ENCODE measurements at places on chromosomes 11 and 22.

DNA sequence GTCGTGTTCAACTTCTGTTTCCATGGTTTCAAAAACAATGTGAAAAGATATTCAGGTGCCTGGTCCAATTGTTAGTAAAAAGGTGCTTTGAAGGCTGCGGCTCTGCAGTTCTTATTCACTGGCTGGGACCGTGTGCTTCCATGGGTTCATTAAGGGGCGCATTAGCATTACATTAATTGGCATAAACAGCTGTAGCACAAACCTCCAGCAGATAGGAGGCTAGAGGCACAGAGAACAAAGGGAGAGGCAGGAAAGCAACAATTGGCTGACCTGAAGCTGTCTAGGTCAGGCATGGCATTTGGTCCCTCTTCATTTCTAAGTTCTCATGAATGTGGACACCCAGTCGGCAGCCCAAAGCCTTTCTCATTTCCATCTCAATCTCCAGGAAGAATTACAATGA, 16.6 kb downstream of the PAK1 start:
- DNase-seq, result peak; percentile 10

DNA sequence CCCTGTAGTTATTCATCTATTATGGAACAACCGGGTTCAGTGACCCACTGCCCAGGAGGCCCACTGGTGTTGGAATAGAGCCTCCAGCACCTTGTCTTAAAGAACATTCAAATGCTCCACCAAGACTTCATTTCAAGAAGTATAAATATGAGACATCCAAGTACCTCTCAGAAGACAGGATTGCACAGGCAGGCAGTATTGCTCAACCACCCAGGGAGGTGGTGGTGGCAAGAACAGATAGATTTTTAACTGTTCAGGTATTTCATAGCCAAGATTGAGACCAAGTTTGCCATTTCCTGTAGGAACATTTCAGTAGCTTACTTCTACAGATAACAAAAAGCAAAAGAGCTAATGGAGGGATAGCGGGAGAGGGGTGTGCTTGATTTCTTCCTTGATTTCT, 78.7 kb downstream of the COMMD9 start:
- no peak for DNase-seq

DNA sequence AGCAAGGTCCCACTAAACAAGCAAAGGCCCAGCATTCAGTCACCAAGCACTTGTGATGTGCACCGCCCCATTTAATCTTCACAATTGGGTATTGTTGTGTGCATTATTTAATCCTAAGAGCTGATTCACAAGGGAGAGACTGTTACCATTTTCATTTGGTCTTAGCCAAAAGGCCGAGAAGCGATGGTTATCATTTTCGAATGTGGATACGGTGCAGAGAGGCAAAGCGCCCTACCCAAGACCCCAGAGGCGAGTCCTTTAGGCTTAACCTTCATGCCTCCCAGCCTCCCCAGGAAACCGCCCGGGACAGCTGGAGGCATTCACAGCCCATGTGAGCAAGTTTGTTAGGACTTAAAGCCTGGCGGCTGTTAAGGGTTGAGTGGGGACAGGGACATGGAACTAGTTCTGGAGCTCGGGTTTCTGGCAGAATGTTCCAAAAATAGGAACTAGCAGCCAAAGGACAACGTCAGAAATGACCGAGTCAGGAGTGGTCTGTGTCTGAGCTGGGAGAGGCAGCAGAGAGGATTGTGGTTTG, 13.0 kb upstream of the UPK3A start:
- peak; percentile 28 for DNase-seq

DNA sequence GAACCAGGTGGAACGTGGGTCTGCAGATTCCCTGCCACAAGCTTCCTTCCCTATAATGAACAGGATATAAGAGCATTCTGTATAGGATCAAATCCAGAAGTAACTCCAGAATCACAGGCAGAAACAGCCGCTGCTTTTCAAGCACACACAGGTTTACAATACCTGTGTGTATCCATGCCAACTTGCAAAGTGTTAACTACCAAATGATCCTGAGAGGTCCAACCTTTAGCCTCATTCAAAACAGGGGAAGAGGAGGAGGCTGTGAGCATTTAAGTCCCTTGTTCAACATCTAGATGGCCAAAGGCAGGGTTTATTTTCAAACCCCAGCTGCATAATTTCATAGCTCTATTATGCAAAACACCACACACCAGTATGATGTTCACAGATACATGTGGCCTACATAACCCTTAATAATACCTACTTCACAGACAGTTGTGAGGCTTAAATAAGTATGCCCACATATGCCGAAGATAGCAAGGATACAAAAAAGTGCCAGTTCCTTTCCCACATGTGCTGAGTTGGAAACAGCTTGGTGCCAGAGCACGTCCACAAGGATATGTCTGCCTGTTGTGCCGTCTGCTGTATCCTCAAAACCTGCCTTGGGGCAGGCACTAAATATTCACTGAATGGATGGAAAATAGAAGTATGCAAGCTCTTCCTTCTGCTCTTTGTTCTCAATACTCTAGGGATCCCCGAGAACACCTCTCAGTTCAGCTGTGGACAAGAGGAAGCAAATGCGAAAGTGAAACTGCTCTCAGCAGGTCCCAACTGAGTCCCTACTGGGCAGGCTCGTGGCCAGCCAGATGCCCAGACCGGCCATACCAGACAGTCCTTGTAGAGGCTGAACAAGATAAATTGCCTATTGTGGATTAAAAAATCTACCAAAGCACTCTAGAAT, 66.8 kb downstream of the LARGE1 start:
- no peak for DNase-seq

- DNase-seq, result no peak
These were observed 4.5 kb upstream of the MUC5B start for GRCh38 chr11:1218256-1218787.

- DNase-seq, result no peak
These were observed 546.4 kb downstream of the TBC1D22A start for GRCh38 chr22:47308886-47309285.

- no peak for DNase-seq
These were observed 49.9 kb downstream of the KCNQ1OT1 start for GRCh38 chr11:2649848-2650247.

DNA sequence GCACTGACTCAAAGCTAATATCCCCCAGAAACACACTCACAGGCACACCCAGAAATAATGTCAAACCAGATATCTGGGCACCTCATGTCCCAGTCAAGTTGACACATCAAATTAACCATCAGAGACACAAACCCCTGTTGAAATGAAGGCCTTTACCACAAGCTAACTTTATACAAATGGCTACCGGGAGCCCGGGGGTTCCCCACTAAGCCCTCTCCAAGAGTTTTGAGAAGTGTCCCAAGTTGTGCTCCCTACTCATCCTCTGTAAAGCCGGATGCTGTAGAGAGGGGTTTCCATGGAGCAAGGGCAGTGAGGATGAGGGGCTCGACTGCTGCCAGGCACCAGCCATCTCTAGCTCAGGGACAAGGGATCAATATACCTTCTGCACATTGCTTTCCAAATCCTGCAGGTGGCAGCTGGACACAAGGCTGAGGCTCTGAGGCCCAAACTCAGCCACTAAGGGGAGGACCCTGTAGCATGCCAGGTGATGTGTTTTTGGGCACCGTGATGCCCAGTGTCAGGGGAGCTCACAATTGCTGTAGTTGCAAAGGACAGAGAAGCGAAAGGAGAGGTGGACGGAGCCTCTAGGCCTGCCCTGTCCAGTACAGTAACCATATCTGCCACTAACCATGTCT, 145.7 kb downstream of the TTC17 start:
- peak; percentile 58 for DNase-seq

DNA sequence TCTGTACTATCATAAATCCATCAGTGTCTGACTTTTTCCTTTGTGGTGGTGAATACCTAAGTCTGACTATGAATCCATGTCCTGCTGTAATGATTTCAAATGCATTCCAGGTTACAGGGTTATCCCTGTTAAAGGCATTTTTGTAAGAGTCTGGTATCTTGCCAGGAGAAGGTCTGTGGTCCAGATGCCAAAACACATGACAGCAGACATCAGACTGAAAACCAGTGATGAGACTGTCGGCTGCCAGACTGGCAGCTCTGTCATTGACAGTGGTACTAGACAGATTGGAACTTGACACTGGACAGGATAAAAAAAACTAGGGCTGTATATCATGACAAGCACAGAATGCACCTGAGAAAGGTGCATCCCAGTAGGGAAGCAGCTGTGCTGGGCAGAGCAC, 301.8 kb upstream of the FAT3 start:
- no peak for DNase-seq

GRCh38 chr22:45242778-45243191, 2.1 kb upstream of the KIAA0930 start:
- DNase-seq, result no peak

- peak; percentile 96 for DNase-seq
These were observed 317.8 kb downstream of the BUD13 start for GRCh38 chr11:116454951-116455350.

- DNase-seq, result no peak
These were observed 496.7 kb upstream of the ARHGAP42 start for GRCh38 chr11:100190395-100190794.

DNA sequence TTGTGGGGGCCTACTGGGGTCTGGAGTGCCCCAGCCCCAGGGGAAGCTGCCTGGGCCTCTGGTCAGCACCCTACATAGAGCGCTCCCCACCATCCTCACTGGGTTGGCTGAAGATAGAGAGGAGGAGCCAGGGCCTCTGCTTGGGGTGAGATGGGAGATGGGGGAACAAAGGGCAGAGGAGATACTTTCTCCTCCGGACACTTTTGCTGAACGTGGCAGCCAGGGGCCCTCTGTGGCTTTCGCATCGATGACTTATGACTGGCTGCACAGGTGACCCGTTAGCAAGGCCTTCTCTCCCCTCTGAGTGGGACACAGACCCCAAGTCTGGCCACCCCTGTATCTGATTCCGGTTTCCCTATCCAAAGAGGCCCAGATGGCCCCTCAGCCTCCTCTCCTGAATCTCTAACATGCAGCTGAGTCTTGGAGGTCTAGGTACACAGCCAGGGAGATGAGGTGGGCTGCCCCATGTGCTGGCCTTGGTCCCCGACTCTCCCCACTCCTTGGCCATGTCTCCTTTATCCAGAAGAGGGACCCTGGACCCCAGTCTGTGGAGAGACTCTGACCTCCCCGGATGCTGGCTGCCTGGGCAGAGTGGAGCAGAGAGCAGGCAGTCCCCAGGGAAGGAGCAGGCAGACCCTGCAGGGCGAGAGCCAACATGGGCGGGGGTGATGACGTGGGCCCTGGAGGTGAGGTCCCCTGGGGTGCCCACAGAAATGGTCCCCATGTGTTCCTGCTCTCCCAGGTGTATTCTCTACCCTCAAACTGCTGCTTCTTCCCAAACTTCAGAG, 59.3 kb upstream of the NECTIN1 start:
- no peak for DNase-seq

GRCh38 chr11:66324664-66325063, 7.8 kb upstream of the CD248 start:
- DNase-seq, result no peak

- DNase-seq, result peak; percentile 25
These were observed 10.6 kb upstream of the XBP1 start for GRCh38 chr22:28810821-28811491.

- no peak for DNase-seq
These were observed 79.5 kb upstream of the PICALM start for GRCh38 chr11:86148345-86148747.

- DNase-seq, result peak; percentile 59
These were observed 731 bp downstream of the NTM start for GRCh38 chr11:131370901-131371790.

- no peak for DNase-seq
These were observed 25.1 kb downstream of the ADAMTS8 start for GRCh38 chr11:130403271-130403804.

GRCh38 chr22:42357221-42357620, 75.0 kb downstream of the NFAM1 start:
- no peak for DNase-seq

DNA sequence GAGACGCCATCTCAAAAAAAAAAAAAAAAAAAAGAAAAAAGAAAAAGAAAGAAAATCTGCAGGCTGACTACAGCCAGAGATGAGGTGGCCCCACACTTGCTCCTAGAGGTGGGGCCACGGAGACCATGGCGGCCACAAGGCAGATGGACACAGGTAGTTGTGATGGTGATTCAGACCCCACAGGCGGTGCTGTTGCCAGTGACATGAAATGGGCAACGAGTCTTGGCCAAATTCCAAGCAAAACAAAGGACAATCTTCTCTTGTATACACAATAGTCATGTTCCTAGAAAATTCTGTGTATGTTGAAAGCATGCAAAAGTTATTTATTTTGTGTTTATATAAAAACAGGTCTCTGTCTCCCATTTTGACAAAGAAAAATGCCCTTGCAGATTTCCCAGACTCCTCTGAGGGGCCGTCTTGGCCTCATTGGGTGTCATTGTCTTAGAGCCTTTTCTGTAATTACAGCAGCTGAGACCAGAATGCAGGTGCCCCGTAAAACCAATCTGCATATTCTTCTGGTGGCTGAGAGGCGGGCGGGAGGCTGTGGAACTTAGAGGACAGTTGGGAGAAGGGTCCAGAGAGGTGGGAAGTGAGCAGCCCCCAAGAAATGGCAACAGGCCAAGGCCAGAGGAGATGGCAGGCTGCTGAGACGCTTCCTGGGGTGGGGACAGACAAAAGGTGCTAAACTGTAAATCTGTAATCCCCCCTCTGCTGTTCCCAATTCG, 22.5 kb upstream of the DAGLA start:
- DNase-seq, result peak; percentile 27
